Tibial nerve (tissue), 4 donors: ENCODE measurements at places on chromosomes 3 and 15. TPM values are rescaled to one million over a fixed set of nuclear protein-coding genes. Genes with fewer than 3 reads are reported as not detected.

KIF7 gene
- total RNA-seq: 7.2 TPM

XYLB gene
- 3.1 TPM for total RNA-seq

- no peak for DNase-seq
Measured at GRCh38 chr3:16559653-16560365, 45.4 kb downstream of the DAZL start.

DNA sequence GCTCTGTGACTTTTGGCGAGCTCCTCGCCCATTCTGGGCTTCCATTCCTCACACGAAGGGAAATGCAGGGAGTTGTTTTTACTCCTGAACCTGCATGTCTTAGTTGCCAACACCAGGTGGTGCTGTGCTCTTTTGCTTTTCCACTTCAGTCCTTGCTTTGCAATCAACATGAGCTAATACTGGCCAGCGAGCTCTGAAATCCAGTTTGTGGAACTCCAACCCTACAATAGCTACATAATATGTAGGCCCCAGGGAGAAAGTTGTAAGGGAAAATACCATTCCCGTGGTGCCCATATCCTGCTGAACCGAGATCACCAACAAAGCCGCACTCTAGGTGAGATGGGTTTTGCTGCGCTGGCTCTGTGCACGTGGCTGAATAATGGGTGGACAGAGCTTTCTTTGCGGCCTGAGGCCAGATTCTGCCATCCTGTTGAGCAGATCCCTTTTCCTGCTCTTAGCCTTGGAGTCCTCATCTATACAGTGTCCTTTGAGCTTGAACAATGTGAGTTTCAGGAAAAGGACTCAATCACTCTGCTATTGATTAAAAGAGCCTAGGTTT lies 25.0 kb downstream of the LSM3 start:
- peak; percentile 60 for DNase-seq

- no peak for DNase-seq
Measured at GRCh38 chr3:54965746-54966145, 37.9 kb upstream of the LRTM1 start.
